Activated T-helper 1 cell treated with anti-CD3 and anti-CD28 coated beads, Interleukin-12 subunit alpha, Interleukin-12 subunit beta, Interleukin-2, Interleukin-4 antibody, amounts not matched to agents 30 ng/mL and 10 ng/mL and 1 ng/mL, durations not matched to agents 14 hours and 24 hours and 36 hours (primary cell): ENCODE measurements at places on chromosomes 3 and 15. TPM values are rescaled to one million over a fixed set of nuclear protein-coding genes. Genes with fewer than 3 reads are reported as not detected.

Gene LSAMP
- total RNA-seq, result not detected in 2 replicates

GRCh38 chr3:171462224-171462623, 2.0 kb upstream of the TNIK start:
- H3K4me1 ChIP-seq, result peaks cover 34% of the 10 kb centered on the region
- H3K27ac ChIP-seq, result peak overlapping the region; percentile 59
- no peak for DNase-seq

Gene TATDN2
- total RNA-seq, result 80.4 and 81.5 TPM in 2 replicates

DNA sequence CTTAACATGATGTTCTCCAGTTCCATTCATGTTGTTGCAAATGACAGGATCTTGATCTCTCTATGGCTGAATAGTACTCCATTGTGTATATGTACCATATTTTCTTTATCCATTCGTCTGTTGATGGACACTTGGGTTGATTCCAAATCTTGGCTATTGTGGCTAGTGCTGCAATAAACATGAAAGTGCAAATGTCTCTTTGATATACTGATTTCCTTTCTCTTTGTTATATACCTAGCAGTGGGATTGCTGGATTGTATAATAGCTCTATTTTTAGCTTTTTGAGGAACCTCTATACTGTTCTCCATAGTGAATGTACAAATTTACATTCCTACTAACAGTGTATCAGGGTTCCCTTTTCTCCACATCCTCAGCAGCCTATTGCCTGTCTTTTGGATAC, 5.9 kb upstream of the RBP2 start:
- H3K27ac ChIP-seq, result no peak overlapping the region
- no peak for DNase-seq
- no peaks in the 10 kb centered on the region for H3K4me1 ChIP-seq

GRCh38 chr3:127914584-127914983, 448 bp upstream of the KBTBD12 start:
- no peak for DNase-seq
- H3K4me3 ChIP-seq, result no peak overlapping the region
- H3K27ac ChIP-seq, result no peak overlapping the region
- no peaks in the 10 kb centered on the region for H3K36me3 ChIP-seq
- no peaks in the 10 kb centered on the region for H3K4me1 ChIP-seq

DNA sequence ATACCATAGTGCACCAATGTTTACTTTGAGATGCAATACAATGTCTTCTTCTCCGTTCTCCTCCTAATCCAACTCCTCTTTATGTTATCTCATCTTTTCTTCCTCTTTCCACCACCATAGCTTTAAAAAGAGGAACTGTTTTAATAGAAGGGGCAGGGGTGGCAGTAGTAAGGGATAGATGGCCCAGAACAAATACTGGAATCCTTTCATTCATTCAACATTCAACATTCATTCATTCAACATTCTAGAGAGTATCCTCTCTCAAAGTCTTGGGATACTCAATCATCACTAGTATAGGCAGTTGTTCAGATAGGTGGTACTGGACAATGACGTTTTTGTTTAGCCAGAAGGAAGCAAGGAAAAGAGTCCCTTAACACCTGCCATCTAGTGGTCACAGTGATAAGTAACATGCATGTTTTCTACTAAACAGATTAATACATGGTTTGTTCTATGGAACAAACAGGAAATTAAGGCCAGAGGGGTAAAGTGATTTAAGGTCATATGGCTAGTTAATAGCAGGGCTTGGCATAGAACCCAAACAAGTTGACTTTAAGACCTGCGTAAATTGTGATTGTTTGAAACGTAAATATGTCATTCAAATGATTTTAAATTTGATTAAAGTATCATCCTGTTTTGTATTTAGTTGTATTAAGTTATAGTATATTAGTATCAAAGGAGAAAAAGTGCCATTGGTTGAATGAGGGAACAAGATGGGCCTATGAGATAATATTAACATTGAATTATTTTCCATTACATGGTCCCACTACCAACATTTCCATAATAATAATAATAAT, 26.9 kb upstream of the EHHADH start:
- no peak overlapping the region for H3K27ac ChIP-seq
- H3K4me3 ChIP-seq, result no peak overlapping the region
- DNase-seq, result no peak
- H3K36me3 ChIP-seq, result peaks cover 9% of the 10 kb centered on the region

DNA sequence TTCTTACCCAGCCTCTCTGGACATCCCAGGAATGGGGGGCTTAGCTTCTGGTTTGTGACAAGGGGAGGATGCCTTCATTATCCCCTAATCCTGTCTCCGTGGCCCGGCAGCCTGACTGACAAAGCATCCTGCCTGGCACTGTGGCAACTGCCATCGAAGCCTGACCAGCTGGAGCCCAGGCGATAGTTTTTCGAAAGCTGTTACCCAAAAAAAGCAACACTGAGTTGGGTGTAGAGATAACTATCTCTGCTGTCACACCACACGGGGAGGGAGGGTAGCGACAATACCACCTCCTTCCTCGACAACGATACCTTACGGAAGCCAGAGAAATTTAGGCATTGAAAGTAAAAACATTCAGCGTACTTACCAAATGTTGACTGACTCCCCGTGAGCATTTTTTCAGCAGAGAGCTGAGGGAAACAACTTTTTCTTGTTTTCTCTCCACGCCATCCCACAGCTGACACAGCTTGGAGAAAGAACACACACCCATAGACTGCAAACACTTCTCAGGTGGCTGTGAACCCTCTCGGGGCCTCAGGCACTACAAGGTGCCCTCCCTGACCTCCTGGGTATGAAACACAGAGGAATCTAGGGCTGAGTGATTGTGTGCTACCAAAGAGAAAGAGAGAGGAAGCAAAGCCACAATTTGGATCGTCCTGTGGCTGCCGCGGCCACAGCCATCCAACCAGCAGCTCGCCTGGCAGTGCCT, 361.9 kb upstream of the ICE2 start:
- H3K4me3 ChIP-seq, result peak overlapping the region; percentile 49
- H3K27ac ChIP-seq, result peak overlapping the region; percentile 37
- DNase-seq, result peak; percentile 45
- H3K36me3 ChIP-seq, result no peaks in the 10 kb centered on the region
- peaks cover 17% of the 10 kb centered on the region for H3K27me3 ChIP-seq

GRCh38 chr3:58009026-58009748, 965 bp downstream of the FLNB start:
- H3K4me3 ChIP-seq, result peak overlapping the region; percentile 85
- H3K4me1 ChIP-seq, result peaks cover 42% of the 10 kb centered on the region
- H3K36me3 ChIP-seq, result peaks cover 8% of the 10 kb centered on the region
- peak overlapping the region; percentile 57 for H3K27ac ChIP-seq
- peaks cover 2% of the 10 kb centered on the region for H3K27me3 ChIP-seq

DNA sequence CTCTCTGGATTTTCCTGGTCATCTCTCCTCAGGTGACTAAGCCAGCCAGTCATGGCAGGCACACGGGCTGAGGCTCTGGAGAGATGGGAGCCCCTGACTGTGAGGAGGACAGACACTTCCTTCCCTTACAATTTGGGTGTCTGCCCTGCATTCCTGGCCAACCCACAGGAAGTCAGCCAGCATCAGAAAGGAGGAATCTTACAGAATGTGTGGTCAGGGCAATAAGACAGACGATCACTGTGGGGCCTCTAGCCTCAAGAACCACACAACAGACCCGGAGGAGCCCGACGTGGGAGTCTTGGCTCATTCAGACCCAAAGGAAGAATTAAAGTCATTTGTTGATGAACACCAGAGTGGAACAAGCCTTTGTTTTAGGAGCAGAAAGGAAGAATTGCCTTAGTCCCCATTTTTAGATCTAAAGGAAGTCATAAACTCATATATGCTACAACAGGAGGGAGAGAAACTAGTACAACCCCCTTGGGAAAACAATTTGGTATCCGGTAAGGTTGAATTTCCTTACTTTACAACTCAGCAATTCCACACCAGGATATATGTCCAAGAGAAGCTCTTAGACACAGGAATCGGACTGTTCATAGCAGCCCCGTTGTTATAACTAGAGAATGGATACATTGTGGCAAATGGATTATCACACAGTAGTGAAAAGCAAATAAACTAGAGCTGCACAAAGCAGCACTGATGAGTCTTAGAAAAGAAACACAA, 62.2 kb downstream of the ABTB1 start:
- H3K4me3 ChIP-seq, result no peak overlapping the region
- H3K27me3 ChIP-seq, result peaks cover 19% of the 10 kb centered on the region
- no peak overlapping the region for H3K27ac ChIP-seq
- H3K36me3 ChIP-seq, result no peaks in the 10 kb centered on the region

GRCh38 chr3:100024520-100025303, 89.6 kb downstream of the FILIP1L start:
- H3K36me3 ChIP-seq, result no peaks in the 10 kb centered on the region
- H3K4me1 ChIP-seq, result no peaks in the 10 kb centered on the region
- DNase-seq, result no peak
